Erythroblast (primary cell): ENCODE measurements at places on chromosomes 3 and 15.

GRCh38 chr3:108133858-108134554 is 43.2 kb upstream of the CD47 start:
- DNase-seq, result no peak

- DNase-seq, result peak; percentile 46
Measured at GRCh38 chr3:179768080-179768479, 115.2 kb downstream of the USP13 start.

DNA sequence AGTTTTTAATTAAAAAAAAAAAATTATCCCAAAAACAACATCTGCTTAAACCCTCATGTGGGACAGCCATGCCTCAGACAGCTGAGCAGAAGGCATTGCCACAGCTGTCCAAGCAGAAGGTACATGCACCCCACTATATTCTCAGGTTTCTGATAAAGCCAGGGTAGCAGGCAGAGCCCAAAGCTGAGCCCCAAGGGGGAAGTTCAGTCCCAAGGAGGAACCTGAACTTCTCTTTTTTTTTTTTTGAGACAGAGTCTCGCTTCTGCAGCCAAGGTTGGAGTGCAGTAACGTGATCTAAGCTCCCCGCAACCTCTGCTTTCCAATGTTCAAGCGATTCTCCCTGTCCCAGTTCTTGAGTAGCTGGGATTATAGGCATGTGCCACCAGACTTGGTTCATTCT is 33.2 kb downstream of the MKRN2 start:
- DNase-seq, result no peak

DNA sequence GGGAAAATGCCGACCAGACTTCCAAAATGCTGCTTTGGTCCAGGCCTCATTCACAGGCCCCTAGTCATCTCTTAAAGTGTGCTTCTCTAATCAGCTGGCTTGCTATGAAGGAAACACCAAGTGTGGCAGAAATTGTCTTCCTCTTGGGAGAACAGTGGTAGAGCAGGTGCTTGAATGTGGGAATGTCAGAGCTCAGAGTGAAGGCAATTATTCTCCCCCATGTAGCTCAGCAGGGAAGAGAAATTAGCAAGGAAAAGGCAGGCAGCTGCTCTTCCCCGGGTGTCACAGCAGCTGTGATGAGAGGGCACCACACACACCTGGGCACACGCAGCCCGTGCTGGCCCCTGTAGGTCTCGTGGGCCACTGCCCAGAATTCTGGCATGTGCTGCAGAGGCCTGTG is 358.5 kb downstream of the WDR72 start:
- DNase-seq, result no peak

GRCh38 chr3:141356046-141356445 is 12.3 kb upstream of the ZBTB38 start:
- no peak for DNase-seq

DNA sequence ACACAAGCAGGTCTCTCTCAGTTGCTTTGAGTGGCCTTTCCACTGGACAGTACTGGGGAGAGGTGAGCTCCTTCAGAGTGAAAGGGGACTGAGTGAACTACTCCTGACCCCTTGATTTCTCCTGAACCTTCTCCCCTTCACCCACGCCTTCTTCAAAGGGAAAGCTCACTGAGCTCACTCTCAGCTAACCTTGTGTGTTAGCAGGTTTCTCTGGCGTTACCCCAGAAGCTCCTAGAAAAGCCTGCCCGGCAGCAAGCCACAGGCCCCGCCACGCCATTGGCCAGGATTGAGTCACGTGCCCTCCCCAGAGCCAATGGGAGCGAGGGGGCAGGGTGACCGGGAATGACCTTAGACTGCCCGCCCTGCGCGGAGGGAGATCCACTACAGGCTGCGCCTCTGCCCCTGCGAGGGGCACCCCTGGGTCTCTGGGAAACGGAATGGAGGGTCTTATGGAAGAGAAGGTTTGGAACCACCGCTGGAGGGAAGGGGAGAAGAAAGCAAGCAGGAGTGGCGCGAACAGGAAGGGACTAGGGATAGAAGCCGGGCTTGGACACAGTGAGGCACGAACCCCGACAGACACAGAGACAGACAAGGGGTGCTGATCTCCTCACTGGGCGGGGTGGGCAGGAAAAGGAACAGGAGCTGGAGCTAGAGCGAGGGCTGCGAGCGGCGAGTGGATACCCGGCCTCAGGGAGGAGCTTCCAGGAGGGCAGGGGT is 17.4 kb upstream of the CLK3 start:
- DNase-seq, result peak; percentile 92

DNA sequence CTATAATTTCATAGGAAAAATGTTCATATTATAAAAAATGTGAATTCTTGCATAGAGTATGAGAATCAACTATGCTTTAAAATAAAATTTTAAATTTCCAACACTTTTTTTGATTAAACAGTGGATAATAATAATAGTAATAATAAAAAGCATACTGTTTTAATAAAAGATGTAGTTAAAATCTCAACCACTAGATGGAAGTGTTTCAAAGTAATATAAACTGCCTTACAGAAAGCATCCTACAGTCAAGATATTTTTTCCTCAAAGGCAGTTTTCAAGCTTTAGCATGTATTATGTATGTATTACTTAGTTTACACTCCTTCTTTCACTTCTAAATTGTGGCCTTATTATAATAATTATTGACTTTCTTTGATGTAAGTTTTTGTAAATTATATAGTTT is 217.5 kb downstream of the CHL1 start:
- DNase-seq, result peak; percentile 2

- no peak for DNase-seq
Measured at GRCh38 chr3:192831111-192831644, 86.5 kb downstream of the MB21D2 start.

GRCh38 chr15:64478863-64479262 is 18.5 kb downstream of the ZNF609 start:
- no peak for DNase-seq

GRCh38 chr3:43855674-43856299 is 165.0 kb downstream of the ABHD5 start:
- DNase-seq, result peak; percentile 66

GRCh38 chr3:177106594-177106993 is 90.7 kb downstream of the TBL1XR1 start:
- no peak for DNase-seq

DNA sequence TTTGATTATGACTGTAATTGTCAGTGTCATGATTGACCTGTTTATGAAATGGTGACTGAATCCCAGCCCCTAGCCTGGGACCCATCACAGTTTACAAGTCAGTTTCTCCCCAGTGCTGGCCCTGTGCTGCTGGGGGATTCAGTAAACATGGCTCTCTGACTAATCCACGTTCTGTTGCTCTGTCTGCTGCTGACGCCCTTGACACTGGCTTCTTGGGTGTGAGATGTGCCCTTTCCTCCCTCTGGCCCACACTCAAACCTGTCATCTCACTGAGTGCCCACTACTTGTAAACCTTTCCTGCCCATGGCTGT is 84.2 kb downstream of the COL6A5 start:
- no peak for DNase-seq

GRCh38 chr3:173217127-173217526 is 76.1 kb upstream of the SPATA16 start:
- no peak for DNase-seq

- no peak for DNase-seq
Measured at GRCh38 chr3:139564294-139564861, 24.8 kb upstream of the RBP1 start.

GRCh38 chr15:69092159-69092558 is 68.3 kb upstream of the GLCE start:
- peak; percentile 82 for DNase-seq

DNA sequence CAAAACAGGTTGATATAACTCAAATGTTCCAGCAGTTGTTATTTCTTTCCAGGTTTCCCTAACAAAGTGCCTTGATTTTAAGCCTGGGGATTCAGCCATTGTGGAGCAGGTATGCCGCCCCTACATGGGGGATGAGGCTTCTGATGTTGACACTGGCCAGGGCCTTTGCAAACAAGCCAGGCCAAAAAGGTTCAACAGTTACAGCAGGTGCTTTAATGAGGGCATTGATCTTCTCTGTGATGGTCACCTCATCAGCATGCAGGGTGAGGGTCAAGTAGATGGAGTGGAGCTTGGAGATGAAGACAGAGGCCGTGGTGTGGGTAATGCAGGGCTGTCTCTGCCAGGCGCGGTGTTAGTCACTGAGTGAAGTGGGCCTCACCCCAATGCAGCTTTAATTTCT is 22.6 kb upstream of the EHHADH start:
- no peak for DNase-seq

GRCh38 chr15:34358367-34358766 is 8.6 kb downstream of the LPCAT4 start:
- DNase-seq, result peak; percentile 16
